SJSA1 (cell line): ENCODE measurements at places on chromosomes 3 and 15.

DNA sequence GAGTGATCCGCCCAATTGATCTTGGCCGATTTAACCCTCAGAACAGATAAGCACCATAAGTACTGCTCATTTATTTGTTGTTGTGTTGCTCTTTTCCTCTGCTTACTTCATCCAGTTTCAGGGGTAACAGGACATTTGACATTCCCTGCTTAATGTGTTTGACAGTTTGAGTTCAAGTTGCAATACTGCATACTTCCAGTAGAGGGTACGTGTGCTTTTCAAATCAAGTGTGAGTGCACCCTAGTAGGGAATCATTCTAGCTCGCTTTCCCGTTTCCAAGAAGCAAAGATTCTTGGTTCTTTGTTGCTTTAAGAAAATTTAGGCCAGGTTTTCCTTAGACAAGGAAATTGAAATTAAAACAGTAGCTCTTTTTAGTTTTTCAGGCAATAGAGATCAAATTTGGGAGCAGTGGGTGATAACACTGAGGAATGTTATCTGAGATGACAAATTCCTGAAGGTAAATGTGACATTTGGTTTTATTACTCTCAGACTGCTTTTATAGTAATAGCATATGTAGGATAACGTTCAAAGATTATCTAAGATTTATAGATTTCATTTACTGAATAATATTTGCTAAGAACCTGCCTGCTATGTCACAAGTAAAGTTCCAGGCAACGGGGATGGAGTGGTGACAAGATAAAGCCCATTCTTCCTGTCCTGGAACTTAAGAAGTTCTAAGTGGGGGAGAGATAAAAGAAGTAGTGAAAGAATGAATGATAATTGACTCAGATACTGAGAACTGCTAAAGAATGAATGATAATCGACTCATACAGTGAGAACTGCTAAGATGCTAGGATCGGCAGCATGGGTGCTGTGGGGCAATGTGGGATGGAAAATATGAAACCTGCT lies 73.3 kb downstream of the SYNPR start:
- H3K4me3 ChIP-seq = no peak overlapping the region
- H3K27ac ChIP-seq = no peak overlapping the region
- H3K36me3 ChIP-seq = no peaks in the 10 kb centered on the region
- H3K27me3 ChIP-seq = no peaks in the 10 kb centered on the region

GRCh38 chr3:152258448-152259393 lies 10.0 kb upstream of the MBNL1 start:
- H3K4me1 ChIP-seq = peaks cover 30% of the 10 kb centered on the region
- no peaks in the 10 kb centered on the region for H3K36me3 ChIP-seq
- peak; percentile 64 for DNase-seq
- no peak overlapping the region for H3K4me3 ChIP-seq
- H3K27me3 ChIP-seq = no peaks in the 10 kb centered on the region

GRCh38 chr3:54454806-54455205 lies 332.5 kb downstream of the CACNA2D3 start:
- H3K36me3 ChIP-seq = no peaks in the 10 kb centered on the region
- no peaks in the 10 kb centered on the region for H3K4me1 ChIP-seq
- H3K4me3 ChIP-seq = no peak overlapping the region
- no peak for DNase-seq
- no peak overlapping the region for H3K27ac ChIP-seq

- no peak overlapping the region for H3K27ac ChIP-seq
- no peak for DNase-seq
- H3K36me3 ChIP-seq = peaks cover 7% of the 10 kb centered on the region
- no peaks in the 10 kb centered on the region for H3K27me3 ChIP-seq
- no peak overlapping the region for H3K4me3 ChIP-seq
These were observed 7.7 kb downstream of the PLSCR1 start for GRCh38 chr3:146536681-146537080.

DNA sequence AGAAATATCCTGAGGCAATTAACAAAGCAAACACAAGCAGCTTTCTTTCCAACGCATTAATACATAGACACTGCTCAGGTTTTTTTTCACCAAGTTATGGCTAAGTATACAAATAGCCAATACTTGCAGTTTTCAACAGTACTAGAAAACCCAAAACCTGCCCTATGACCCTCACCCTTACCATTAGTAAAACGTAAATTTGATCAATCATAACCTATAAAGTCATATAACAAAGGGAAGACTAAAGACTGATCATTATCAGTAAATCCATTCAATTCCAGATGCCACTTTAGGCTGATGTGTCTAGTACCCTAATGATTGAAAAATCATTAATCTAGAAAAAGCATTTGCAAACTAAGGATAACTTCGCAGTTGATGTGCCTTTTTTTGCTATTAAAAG lies 3.2 kb downstream of the SERP1 start:
- no peak for DNase-seq
- H3K4me1 ChIP-seq = peaks cover 13% of the 10 kb centered on the region; the same call in 1 of the 2 replicates
- no peaks in the 10 kb centered on the region for H3K27me3 ChIP-seq
- peaks cover 17% of the 10 kb centered on the region for H3K36me3 ChIP-seq
- H3K4me3 ChIP-seq = no peak overlapping the region

GRCh38 chr15:77483425-77484140 lies 62.9 kb downstream of the HMG20A start:
- no peaks in the 10 kb centered on the region for H3K27me3 ChIP-seq
- peak overlapping the region; percentile 82 for H3K27ac ChIP-seq
- H3K36me3 ChIP-seq = peaks cover 37% of the 10 kb centered on the region
- peaks cover 49% of the 10 kb centered on the region for H3K4me1 ChIP-seq
- no peak for DNase-seq
- H3K4me3 ChIP-seq = no peak overlapping the region

- no peaks in the 10 kb centered on the region for H3K36me3 ChIP-seq
- no peaks in the 10 kb centered on the region for H3K4me1 ChIP-seq
- no peak overlapping the region for H3K4me3 ChIP-seq
- no peak overlapping the region for H3K27ac ChIP-seq
- peaks cover 21% of the 10 kb centered on the region for H3K27me3 ChIP-seq
These were observed 124.9 kb upstream of the PRR20G start for GRCh38 chr3:127412578-127413317.

DNA sequence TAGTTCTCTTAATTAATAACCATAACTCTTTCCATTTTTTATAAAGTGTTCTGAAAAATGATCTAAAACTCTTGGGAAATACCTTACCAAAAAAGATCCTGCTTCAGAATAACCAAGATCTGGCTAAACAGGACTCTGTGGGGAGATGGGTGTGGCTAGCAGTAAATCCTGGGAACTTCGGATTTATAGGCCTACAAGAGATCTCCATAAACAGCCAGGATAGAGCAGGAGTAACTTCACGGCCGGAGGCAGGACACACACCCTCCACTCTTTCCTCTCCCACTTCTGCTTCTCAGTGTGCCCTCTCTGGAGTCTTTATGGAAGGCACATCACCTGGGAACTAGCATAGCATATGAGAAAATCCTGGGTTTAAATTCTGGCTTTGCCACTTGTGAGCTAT lies 309.4 kb upstream of the SOX2 start:
- no peaks in the 10 kb centered on the region for H3K4me1 ChIP-seq
- no peaks in the 10 kb centered on the region for H3K27me3 ChIP-seq
- H3K36me3 ChIP-seq = no peaks in the 10 kb centered on the region

DNA sequence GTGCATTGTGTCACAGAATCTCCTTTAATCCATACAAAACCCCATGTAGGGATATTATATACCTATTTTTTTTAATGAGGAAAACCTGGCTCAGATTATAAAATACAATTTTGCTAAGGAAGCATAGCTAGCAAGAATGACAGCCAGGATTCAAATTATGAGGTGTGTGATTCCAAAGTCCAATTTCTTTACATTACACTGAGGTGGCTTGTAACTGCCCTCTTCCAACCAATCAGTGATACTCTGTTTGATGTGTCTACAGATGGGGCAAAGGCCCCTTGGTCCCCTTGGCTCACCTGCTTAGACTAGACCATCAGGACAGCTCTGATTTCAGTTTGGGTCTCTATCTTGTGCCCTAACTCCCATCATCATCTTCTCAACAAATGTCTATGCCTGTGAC lies 120.3 kb upstream of the ADAMTS9 start:
- H3K4me3 ChIP-seq = no peak overlapping the region
- no peaks in the 10 kb centered on the region for H3K27me3 ChIP-seq
- H3K27ac ChIP-seq = no peak overlapping the region
- no peaks in the 10 kb centered on the region for H3K4me1 ChIP-seq
- H3K36me3 ChIP-seq = no peaks in the 10 kb centered on the region
- no peak for DNase-seq

DNA sequence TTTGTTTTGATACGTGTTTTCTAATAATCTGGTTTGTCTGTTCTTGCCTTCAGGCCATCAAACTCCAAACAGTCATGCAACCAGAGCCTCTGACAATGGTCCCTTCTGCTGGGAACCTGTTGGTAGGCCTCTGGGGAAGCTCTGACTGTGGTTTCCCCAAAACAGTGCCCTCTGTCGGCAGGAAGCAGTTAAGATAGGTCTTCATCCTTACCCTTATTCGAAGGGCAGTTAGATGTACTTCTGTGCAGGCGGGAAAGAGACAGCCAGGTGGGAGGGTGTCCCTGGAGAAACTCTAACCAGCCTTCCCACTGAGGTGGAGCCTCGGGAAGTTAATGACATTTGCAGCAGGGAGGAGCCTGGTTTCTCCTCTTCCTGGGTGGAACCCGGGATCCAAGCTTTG lies 81.6 kb upstream of the CHMP2B start:
- no peaks in the 10 kb centered on the region for H3K27me3 ChIP-seq
- no peaks in the 10 kb centered on the region for H3K4me1 ChIP-seq
- H3K4me3 ChIP-seq = no peak overlapping the region
- H3K27ac ChIP-seq = no peak overlapping the region
- DNase-seq = no peak
- no peaks in the 10 kb centered on the region for H3K36me3 ChIP-seq

GRCh38 chr3:191301017-191301416 lies 28.2 kb upstream of the CCDC50 start:
- no peaks in the 10 kb centered on the region for H3K27me3 ChIP-seq
- no peaks in the 10 kb centered on the region for H3K4me1 ChIP-seq
- no peak overlapping the region for H3K4me3 ChIP-seq
- H3K36me3 ChIP-seq = no peaks in the 10 kb centered on the region
- DNase-seq = no peak
- no peak overlapping the region for H3K27ac ChIP-seq

DNA sequence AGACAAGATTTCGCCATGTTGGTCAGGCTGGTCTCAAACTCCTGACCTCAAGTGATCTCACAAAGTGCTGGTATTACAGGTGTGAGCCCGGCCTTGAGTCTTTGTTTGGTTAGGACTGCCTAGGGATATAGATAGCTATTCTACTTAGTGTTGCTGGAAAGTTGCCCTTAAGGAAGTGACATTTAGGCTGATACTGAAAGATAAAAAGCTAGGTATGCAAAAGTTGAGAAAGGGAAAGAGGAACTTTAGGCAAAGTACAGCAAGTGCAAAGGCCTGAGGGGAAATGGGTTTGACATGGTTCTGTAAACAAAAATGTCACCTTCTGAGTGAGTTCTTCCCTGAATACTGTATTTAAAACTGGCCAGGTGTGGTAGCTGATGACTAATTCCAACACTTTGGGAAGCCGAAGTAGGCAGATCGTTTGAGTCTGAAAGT lies 111.5 kb downstream of the ZNF609 start:
- no peak overlapping the region for H3K4me3 ChIP-seq
- H3K27ac ChIP-seq = no peak overlapping the region
- no peaks in the 10 kb centered on the region for H3K27me3 ChIP-seq

GRCh38 chr3:70256566-70256965 lies 55.9 kb downstream of the MDFIC2 start:
- no peak overlapping the region for H3K4me3 ChIP-seq
- no peak overlapping the region for H3K27ac ChIP-seq
- H3K36me3 ChIP-seq = no peaks in the 10 kb centered on the region
- no peaks in the 10 kb centered on the region for H3K27me3 ChIP-seq

DNA sequence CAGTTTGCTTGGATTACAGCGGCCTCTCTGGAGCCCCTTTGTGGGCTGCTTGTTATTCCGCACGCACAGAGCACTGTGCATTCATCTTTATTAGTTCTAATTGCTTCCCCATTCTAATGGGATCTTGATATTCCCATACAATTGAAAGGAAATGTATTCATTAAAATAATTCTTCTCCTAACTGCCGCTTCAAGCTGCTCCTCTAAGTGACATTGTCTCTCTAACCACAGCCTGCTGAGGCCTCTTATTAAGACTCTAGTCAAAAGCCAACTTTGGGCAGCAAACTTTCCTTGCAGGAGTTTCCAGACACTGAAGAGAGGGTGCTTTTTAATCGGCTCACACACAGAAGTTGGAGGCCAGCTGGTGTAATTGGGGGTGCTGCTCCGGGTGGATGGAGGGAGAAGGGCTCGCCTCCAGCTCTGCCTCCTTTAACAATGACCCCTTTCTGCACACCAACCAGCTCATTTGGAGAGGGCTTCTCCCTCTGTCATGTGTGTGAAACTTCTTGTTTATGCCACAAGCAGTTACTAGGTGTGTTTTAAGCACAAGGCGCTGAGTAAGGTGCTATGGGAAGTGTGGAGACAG lies 5.6 kb upstream of the MAGEF1 start:
- no peaks in the 10 kb centered on the region for H3K36me3 ChIP-seq
- H3K27me3 ChIP-seq = no peaks in the 10 kb centered on the region
- DNase-seq = peak; percentile 18
- peaks cover 16% of the 10 kb centered on the region for H3K4me1 ChIP-seq
- no peak overlapping the region for H3K27ac ChIP-seq
- H3K4me3 ChIP-seq = no peak overlapping the region

DNA sequence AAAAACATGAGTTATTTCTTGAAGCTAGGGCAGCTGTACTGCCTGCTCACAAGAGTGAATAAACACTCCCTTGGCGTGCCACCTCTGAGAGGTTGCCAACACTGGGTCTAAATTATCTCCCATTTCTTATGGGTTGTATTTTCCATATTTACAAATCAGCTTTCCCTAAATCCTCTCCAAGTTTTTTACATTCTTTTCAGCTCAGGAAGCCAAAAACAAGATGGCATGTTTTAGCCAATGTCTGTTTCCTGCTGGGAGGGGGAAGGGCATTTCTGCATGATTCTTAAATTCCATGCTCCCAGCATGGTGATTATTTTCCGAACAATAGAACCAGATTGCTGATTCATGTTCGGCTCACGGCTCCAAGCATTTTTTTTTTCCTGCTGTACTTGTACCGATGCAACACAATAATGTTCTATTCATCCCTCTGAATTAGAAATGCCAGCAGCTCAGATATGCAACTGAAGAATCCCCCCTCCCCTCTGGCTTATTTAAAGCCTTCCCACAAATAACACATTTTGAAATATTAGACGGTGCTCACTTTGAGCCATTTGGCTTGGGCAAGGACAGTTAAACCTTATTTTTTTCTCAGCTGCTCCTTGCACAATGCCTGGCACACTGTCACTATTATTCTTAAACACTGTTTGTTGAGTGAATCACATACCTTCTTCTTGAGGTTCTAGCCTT lies 252.5 kb downstream of the THRB start:
- DNase-seq = peak; percentile 66
- peak overlapping the region; percentile 73 for H3K27ac ChIP-seq
- H3K27me3 ChIP-seq = no peaks in the 10 kb centered on the region
- peaks cover 32% of the 10 kb centered on the region for H3K4me1 ChIP-seq
- H3K4me3 ChIP-seq = no peak overlapping the region

DNA sequence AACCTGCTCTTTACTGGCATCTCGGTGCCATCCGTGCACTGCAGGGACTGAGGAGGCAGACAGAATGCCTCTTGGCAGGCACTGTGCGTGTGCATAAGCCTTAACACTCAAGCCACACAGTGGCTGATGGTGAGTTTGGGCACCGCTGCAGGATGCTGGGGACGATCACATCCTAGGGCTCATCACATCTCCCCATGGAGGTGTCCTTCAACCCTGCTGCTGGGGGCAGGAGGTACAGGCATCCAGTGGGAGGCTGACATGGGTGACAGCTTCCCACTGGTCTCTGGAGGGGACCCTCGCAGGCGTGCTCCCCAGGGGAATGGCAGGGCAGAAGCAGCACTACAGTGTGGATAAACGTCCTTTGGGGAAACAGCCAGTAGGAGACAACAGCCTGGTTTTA lies 190.9 kb downstream of the ADAMTS17 start:
- H3K4me3 ChIP-seq = no peak overlapping the region
- H3K36me3 ChIP-seq = no peaks in the 10 kb centered on the region
- H3K27ac ChIP-seq = no peak overlapping the region
- no peaks in the 10 kb centered on the region for H3K4me1 ChIP-seq
- DNase-seq = no peak
- no peaks in the 10 kb centered on the region for H3K27me3 ChIP-seq
